ENCODE measurements at places on chromosomes 3 and 15.

DNA sequence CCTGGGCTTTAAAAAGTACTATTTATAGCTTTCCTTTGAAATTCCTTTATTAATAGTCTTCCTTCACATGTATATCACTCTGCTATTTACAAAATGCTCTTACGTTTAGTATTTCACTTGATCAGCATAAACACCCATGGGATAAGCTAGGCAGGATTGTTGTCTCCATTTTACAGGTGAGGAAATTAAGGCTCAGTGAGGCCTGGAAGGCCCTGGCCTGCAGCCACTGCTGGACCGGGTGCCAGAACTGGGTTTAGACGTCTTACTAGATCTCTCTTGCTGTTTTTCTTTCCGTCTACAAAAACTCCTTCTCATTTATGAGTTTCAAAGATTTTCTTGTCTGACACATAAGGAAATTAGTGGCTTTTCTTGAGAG is 236.4 kb downstream of the LPP start:
- DNase-seq, result no peak

DNA sequence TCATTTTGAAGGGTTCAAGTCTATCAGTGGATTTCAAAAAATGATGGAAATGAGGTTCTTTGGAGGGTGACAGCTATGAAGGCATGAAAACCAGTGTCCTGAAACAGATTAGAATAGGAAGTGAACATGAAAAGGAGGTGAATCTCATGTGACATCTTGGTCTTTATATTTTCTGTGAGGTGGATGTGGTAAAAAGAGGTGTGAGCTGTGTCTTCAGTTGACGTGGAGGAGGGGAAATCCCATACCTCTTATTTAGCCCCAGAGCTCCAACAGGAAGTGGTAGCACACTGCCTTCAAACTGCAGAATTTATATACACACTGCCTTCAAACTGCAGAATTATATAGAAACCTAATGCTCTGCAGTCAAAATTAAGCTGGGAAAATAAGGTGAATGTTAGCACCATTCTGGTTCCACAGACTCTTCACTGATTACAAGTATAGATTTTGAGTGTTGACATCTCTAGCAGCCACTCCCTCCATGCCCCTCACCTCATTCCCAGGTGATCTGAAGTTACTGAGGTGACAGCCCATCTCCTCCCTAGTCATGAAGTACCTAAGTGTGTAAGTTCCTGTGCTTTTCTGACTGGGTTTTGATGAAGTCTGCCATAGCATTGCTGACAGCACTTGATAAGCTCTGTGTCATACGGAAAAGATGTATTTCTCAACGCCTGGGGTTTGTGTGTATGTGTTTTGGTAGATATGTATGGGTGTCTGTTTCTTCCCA is 2.7 kb downstream of the RAB8B start:
- DNase-seq, result peak; percentile 33

DNA sequence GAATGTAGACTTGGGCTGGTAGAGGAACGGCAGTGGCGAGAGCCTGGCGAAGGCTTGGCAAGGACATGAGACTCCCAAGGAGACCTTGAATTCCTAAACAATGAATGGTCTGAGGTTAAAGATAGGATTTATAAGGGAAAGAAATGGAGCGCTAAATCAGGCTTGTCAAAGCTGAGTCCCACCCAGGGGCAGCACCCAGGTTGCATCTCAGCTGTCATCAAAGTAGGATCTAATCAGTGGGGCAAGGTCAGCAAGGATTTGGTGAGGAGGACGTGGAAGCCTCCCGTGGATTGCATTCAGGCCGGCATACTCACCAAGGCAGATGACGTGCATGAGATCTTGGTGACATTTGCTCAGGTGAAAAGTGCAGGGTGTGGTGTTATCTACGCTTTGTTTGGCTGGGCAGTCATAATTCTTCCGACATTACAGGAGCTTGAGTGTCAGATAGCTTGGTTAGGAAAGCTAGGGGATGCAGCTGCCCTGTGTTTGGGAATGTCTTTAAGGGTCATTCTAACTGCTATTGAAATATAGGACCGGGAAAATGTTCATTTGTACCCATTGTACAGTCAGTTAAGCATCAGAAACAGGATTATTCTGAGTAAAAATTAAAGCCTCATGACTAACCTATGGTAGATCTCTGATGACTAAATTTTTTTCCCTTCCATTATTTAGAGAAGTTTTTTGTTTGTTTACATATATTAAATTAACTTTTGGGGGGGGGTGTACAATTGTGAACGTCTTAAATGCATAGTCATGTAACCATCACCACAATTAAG is 99.4 kb upstream of the TSC22D2 start:
- no peak for DNase-seq

DNA sequence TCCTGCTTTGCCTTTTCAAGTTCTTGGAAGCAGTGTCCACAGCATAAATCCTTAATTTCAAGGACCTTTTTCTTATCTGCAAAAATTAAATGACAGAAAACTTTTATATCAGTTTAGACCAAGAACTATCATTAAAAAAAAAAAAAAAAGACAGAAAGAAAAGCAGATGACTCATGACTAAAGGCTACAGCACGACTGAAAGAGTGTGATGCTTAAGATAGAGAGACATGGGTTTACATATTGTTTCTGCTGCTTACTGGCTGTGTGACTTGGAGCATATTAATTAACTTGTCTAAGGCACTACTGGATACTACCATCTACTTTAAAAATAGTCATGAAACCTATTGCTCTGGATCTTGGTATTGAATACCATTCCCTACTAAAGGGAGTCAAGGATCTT is 62.3 kb downstream of the CEP152 start:
- DNase-seq, result no peak

GRCh38 chr3:67995206-67995605 is 340.8 kb upstream of the SUCLG2 start:
- DNase-seq, result no peak

GRCh38 chr15:59879506-59880265 is 124.4 kb upstream of the FOXB1 start:
- no peak for DNase-seq

DNA sequence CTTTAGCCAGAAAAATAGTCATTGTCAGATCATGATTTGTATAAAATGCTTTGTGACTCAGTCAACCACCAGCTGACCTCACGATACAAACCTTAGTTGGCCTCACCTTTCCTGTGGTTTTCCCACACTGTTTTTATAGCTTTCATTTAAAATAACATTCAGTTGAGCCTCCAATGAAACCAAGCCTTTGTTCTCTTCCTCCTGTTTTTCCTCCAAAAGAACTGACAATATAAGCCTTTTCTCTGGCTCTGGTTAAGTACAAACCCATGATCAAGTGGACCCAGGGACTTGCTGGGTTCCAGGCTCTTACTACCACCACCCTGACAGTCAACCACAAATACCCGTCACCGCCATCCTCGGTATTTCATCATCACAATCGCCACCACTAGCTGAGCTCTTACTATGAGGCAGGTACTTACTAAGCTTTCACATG is 81.7 kb downstream of the TAMM41 start:
- no peak for DNase-seq

DNA sequence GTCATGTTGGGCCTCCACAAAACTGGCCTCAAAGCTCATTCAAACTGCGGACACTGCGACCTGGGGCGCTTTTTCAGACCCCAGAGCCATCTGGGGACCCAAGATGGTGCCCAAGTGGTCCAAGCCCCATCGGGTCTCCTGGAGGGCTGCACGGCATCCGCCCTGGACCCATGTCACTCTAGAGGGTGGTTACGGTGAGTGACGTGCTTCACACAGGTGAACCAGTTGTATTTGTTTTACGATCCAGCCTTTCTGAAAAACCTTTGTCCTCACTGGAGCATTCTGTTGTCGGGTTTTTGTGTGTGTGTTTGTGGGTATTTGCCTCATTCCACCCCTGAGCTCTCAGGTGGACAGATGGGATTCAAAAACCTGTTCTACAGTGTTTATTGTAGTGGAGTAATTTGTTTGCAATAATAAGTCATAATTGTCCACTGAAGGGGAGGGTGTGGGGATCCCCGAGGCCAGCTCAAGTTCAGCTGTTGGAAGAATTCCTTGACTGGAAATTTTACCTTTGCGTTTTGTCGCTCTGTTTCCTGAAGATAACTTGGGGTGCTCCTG is 1.9 kb downstream of the SLC51A start:
- DNase-seq, result no peak

- DNase-seq, result no peak
Measured at GRCh38 chr3:186949281-186949982, 19.1 kb downstream of the ST6GAL1 start.

GRCh38 chr3:44235604-44236484 is 5.8 kb upstream of the TOPAZ1 start:
- peak; percentile 50 for DNase-seq

GRCh38 chr15:63348392-63348791 is 33.3 kb downstream of the CA12 start:
- no peak for DNase-seq

DNA sequence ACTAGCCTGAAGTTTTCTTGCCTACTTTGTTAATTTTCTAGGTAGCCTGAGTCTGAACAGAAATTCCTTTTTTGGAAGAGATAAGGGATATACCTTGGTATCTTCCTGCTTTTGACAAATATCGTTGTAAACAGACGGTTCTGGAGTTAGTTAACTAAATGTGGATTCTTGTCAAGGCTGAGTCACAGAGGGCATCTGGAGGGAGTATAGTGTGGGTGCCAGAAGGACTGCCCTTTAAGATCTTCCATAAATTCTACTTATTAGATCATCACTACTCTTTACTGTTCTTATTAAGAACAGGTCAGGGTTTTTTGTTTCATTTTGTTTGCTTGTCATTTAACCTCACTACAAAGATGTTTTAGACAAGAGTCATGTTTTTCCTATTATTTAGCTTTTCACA is 125.3 kb upstream of the SKOR1 start:
- no peak for DNase-seq

DNA sequence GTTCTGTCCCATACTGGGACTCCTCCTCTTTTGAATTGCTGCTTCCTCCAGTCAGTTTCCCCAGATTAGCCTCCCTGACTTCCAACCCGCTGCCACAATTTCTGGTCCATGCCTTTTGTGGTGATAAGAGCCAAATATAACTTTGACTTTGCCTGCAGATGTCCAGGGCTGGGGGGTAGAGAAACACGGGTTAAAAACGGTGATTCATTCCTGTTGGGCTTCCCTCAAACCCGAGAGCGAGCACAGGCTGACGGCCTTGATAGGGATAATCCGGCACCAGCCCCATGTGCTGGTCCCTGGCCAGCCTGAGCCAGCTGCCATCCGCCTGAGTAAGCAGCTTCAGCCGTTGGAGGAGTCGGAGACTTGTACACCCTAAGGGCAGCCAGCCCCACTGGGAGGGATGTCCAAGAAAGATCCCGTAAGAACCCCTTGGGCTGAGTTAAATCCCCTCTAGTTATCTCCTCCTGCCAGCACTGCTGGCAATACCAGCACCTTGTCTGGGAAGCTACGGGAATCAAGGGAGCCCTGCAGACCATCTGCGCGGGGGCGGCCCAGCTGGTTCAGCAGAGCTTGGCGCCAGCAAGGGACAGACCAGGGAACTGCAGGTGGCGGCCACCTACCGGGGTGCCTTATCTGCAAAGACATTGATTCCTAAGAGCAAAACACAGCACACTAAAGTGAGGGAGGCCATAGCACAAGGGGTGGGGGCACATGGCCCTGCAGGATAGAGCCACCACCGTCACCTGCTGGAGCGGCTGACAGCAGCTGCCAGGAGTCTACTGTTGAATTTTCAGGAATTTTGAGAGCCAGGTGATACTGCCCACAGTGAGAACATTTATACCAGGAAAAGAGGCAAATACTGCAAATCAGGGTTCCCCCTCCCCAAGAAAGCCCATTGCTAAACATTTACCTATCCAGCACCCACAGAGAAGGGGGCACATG is 18.1 kb downstream of the CSPG4 start:
- no peak for DNase-seq

DNA sequence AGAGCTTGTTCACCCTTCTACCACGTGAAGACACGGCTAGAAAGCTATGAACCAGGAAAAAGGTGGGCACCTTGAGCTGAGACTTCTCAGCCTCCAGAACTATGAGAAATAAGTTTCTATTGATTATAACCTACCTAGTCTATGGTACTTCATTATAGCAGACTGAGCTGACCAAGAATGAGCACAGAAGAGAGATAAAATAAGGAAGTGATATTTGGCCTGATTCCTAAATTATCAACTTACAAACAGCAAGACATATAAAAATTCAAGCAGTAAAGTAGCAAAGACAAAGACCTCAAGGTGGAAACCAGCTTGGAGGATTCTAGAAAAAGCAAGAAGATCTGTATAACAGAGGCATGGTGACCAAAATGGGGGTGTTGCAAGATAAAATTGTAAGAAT is 63.9 kb upstream of the OSTN start:
- DNase-seq, result no peak

DNA sequence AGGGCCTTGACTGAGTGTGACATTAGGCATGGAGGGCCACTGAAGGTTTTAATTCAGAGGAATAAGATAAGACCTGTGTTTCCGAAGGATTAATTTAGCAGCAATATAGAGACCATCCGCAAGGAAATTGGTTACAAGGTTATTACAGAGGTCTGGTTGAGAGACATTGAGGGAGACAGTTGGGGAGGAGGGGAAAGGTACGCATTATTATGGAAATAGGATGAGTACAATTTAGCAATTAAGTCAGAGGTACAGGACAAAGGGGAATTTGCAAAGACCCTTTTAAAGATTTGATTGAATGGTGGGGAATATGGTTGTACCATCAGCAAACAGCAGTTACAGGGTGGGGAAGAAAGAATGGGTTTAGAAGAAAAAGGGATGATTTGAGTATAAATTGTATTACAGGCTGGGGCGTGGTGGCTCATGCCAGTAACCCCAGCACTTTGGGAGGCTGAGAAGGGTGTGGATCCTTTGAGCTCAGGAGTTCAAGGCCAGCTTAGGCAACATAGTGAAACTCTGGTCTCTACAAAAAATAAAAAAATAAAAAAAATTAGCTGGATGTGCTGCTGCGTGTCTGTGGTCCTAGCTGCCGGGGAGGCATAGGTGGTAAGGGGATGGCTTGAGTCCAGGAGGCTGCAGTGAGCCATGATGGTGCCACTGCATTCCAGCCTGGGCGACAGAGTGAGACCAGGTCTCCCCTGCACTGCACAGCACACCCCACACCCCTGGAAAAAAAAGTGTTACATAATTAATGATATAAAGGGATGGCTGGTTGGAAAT is 11.3 kb downstream of the ARL8B start:
- DNase-seq, result no peak

- DNase-seq, result no peak
Measured at GRCh38 chr15:76239786-76240185, 71.5 kb downstream of the ETFA start.

GRCh38 chr3:46423588-46423987 is 16.5 kb downstream of the CCRL2 start:
- no peak for DNase-seq

DNA sequence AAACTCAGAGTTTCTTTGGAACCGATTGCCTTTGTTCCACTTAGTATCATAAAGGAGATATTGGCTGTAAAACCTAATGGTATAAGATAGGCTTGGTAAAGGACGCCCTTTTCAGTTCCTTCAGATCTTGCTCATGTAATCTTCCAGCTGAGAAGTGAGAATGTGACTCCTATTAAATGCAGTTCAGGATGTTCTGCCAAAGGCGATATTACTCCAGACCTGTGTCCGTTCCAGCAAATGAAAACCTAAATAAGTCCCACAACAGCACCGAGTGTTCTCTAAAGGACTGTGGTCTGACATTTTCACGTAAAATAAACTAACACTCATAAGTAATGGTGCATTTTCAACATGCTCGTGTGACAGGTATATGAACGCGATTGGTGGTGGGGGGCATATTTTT is 276.2 kb downstream of the FEZF2 start:
- no peak for DNase-seq

GRCh38 chr3:100002599-100003350 is 111.5 kb downstream of the FILIP1L start:
- no peak for DNase-seq
